ENCODE measurements at places on chromosomes 7 and 10.

DNA sequence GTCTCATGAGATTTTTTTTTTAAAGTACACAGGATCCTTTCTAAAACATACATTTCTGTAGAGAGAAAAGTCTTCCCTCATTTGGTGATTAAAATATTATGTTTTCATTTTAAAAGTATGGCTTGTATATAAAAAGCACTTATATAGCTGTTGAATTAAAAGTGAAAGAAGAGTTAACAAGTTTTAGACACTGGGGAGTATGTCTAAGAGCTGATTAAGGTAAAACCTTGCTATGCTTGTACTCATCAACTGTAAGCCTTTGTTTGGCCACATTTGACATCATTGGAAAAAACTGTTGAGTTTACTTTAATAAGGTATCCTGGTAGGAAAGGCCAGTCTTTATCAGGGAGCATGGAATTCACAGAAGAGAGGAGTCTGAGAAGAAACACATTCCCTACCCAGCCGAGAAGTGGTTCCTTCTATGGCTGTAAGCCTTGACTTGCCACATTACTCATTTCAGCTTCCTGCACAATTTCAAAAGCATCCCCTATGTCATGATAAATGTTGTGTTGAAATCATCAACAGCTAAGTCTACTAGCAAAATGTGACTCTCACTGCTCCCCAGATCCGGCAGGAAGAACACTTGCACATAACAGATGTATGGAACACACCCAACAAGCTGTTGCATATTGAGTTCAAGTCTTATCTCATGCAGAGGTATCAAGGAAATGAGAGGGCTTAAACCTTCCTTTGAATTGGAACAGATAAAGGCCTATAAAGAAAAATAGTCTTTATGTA is 171.8 kb upstream of the CDK1 start:
- DNase-seq, result no peak

DNA sequence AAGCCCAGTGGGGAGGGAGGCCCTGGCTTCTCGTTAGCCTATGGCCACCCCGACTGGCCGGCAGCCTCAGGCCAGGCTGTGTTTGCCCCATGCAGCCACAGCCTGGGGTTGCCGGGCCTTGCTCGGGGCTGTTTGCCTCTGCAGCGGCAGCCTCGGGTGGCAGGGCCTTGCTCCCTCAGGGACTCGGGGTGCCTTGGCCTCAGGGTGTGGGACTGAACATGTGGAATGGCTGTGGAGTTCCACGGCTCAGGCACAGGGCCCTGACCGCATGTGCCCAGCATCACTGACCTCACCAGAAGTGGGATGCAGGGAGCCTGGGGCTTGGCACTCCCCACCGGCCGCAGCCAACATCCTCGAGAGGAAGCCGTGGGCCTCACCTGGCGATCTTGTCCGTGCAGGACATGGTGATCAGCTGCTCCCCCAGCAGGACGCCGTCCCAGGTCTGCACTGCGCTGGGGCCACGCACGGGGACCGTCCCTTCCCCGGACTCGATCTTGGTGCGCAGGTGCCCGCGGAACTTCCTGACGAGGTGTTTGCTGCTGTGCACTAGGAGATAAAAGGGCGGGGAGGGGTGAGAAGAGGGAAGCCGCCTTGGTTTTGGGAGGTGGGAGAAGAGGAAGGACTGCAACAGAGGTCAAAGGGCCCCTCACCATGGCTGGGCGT is 160.5 kb downstream of the WDR37 start:
- no peak for DNase-seq

GRCh38 chr7:123485187-123485586 is 49.2 kb downstream of the IQUB start:
- DNase-seq, result no peak

DNA sequence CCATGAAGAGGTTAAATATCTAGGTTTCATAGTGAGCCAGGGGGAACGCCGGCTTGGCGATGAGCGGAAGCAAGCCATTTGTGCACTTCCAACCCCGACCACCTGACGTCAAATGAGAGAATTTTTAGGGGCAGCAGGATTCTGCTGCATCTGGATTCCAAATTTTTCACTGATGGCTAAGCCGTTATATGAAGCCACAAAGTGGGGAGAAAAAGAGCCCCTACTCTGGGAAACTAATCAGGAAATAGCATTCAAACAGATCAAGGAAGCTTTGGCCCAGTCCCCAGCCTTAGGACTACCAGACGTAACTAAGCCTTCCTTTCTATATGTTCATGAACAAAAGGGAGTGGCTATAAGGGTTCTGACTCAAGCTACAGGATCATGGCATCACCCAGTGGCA is 12.9 kb upstream of the ADCK2 start:
- DNase-seq, result no peak

- no peak for DNase-seq
Measured at GRCh38 chr7:129750501-129750900, 139.0 kb downstream of the NRF1 start.

GRCh38 chr7:3240826-3241430 is 60.1 kb upstream of the SDK1 start:
- no peak for DNase-seq

DNA sequence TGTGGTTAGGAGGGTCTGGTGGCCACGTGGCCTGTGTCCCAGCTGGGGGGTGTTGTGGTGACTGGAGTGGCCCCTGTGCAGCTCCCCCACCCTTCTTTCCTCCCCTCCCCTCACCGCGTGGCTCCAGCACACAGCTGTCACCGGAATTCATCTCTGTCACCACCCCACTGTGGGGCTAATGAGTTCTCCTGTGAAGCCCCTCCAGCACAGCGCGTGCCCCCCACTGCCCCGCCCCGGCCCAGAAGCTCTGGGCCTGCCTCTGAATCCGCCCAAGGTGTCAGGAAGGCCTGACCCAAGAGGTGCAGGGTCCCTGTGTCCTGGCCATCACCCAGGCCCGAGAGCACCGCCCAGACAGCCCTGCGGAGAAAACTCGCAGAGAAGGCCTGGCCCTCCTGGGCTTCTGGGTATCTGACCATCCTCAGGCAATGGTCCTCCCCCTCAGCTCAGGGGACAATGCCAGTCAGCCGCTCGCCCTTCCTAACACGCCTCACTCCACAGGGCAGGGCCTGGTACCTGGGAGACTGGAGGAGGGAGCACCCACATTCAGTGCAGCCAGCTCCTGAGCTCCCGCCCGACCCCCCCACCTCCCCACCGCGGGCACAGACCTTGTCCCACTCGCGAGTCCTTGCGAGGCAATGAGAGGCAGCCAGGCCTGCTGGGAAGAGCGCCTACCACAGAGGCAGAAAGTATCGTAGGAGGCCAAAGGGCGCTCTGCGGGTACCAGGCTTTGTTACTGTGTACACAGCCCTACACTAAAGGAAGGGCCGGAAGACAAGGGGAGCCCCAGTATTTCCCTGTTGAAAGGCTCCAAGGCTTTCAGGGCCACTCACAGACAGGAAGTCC is 38.2 kb downstream of the GBX1 start:
- no peak for DNase-seq

- no peak for DNase-seq
Measured at GRCh38 chr7:23405240-23405618, 65.1 kb downstream of the IGF2BP3 start.

GRCh38 chr7:101411508-101411874 is 48.8 kb downstream of the COL26A1 start:
- no peak for DNase-seq

GRCh38 chr7:55531536-55531935 is 40.8 kb downstream of the VOPP1 start:
- no peak for DNase-seq

DNA sequence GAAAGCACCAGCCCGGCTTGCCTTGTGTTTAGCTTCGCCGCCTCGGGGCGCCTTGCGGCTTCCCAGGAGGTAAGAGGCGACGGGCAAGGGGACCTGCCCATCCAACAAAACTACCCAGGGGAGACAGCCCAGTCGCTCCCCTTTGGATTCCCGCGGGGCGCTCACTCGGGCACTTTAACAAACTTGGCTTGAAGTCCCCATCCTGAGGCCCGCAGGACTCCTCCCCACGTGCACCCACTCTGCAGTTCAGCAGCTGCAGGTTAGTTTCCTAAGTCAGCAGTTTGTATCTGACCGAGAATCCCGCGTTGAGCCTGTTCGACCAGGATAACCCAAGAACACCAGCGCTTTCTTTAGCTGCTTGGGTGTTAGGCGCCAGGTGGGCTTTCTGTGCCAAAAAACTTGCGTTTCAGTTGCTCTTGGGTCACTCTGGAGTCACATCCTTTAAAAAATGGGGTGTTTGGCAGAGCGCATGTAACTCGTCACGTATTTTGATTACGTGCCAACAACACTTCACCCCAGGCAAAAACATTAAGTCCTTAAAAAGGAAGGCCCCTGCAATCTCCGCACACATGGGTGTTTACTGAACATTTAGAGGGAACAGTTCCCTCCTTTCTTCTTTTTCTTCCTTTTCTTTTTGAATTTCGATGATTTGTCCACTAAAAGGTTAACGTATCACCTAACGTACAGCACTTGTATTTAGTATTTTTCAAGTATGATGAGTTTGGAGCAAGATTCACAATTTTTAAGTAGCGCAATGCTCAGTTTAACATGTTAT is 876 bp downstream of the DNAH11 start:
- no peak for DNase-seq

GRCh38 chr7:46934198-46934825 is 647.6 kb downstream of the TNS3 start:
- no peak for DNase-seq

GRCh38 chr7:16773326-16773725 is 19.8 kb downstream of the TSPAN13 start:
- DNase-seq, result no peak

- no peak for DNase-seq
Measured at GRCh38 chr7:12771378-12771877, 84.0 kb downstream of the ARL4A start.

- DNase-seq, result no peak
Measured at GRCh38 chr7:18520450-18521235, 25.1 kb downstream of the HDAC9 start.

- no peak for DNase-seq
Measured at GRCh38 chr10:48249004-48249762, 25.3 kb downstream of the FRMPD2 start.

DNA sequence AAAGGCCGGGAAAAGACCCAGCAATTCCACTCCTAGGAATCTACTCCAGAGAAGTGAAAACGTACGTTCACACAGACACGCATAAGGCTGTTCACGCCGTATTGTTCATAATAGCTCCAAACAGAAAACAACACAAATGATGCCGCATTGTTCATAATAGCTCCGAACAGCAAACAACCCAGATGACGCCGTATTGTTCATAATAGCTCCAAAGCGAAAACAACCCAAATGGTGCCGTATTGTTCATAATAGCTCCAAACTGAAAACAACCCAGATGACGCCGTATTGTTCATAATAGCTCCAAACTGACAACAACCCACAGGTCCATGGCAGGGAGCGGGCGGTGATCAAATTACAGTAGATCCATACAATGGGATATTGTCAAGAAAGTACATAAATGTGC is 85.2 kb upstream of the DNAAF5 start:
- no peak for DNase-seq

GRCh38 chr10:35540296-35541164 is 64.6 kb upstream of the GJD4 start:
- no peak for DNase-seq

DNA sequence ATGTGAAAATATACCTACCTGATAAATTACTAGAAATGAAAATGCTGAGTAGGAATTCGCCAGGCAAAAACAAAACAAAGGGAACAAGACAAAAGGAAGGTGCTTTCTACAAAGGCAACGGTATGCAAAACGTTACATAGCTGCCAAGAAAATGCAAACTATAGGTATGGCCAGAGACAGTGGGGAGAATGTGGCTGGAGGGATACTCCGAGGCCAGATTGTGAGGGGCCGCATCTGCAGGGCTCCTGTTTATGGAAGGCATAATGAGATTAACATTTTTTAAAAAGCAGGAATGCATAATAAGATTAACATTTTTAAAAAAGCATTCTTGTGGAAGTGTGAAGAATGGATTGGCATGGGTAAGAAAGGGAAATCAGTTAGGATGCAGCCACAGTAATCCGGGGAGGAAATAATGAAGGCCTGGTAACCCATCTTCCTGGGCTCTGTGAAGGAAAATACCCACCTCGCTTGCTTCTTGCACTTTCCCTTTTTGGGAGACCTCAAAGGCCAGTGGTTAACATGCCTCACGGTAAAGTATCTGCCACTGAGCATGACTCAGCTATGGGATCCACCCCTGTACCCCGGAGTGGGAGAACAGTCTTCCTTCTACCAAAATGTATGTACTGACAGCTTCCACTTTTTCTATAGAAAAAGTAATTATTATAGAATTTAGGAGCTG is 145.8 kb upstream of the LRRN3 start:
- DNase-seq, result no peak

DNA sequence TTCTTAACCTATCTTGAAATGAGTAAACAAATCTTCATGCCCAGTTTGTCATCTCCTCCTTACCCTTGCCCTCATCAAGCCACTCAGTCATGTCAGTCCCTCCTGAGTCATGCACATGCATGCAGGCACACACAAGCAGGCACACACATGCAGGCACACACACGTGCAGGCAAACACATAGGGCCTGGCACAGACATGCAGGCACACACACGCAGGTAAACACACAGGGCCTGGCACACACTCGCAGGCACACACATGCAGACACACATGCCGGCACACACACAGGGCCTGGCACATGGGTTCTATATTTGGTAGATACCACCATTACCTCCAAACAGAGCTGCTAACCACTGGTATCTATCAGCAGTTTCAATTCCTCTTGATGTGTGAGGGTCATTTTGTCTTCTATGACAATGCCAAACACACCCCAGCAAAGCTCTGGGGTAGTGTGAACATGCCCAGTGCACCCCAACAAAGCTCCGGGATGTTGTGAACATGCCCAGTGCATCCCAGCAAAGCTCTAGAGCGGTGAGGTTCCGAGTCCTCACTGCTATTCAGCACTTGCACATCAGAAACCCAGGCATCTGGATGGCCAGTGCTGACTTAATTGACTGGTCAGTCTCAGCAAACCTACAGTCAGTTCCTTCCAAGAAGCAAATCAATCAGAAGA is 563.8 kb downstream of the PTPRN2 start:
- no peak for DNase-seq

GRCh38 chr10:86498598-86498997 is 23.0 kb downstream of the WAPL start:
- no peak for DNase-seq

DNA sequence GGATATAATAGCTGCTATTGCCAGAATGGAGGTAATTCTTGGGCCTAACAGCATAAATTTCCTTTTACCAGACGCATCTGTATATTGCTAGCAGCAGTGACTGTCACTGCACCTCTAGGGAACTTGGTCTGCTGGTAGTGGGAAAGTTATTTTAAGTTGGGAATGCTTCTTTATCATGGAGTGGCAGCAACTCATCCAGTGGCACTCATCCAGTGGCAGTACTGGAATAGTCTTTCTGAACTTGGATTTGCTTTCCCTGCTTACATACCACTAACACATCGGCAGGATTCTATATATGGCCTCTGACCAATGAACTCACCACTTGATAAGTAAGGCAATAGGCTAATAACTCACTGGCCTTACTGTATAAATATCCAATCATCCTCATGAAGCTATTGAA is 22.0 kb upstream of the ICA1 start:
- DNase-seq, result no peak

GRCh38 chr10:42754155-42755027 is 28.2 kb upstream of the BMS1 start:
- DNase-seq, result no peak
